ENCODE measurements at places on chromosomes 11 and 22.

GRCh38 chr11:69361466-69361865 lies 67.5 kb downstream of the MYEOV start:
- DNase-seq = no peak

DNA sequence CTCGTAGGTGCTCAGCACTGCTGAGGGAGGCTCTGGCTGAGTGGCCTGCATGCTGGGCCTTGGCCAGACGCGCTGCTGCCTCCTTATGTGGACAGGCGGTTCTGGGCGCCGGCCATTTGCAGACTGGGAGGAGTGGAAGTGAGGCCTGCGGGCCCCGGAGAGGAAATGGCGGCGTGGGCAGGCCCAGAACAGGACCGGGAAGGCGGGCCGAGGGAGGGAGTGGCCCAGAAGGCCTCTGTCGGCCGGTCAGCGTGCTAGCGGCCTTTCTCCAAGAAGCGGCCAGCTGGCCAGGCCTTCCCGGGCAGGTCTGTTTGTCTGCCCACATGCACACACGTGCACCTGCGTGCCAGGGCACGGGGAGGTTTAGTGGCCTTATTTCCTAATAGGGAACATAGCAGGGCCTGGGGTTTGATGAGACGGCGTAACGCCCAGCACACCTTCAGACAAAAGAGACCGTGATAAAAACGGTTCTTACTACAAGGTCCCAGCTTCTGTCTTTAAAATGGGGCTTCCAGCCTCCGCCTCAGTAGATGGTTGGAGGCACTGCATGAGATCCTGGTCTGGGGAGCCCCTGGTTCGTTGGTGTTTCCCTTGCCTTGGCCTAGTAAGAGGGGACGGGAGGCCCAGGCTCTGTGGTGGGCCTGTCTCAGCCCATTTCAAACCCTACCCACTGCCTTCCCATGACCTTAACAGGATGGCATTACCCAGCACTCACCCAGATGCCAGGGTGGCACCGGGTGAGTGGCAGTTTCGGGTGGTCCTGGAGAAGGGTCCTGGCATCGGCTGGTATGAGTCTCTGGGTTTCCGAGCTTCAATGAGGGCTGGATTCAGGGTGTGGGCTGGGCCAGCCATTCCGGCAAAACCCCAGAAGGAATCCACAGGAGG lies 65.1 kb upstream of the PPARA start:
- no peak for DNase-seq

DNA sequence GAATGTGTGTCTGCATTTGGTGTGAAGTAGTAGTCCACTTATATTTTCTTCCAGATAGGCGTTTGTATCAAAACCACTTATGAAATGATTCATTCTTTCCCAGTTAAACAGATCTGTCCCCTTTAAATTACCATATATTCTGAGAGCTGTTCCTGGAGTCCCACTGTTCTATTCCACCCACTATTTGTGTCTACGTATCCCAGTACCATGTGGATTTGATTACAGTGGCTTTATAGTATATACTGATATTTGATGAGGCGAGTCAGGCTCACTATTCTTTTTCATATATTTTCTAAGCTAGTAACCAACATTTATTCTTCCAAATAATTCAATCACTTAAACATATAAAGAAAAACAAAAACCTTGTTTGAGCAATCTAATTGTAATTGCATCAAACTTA lies 81.9 kb upstream of the RASSF10 start:
- no peak for DNase-seq

GRCh38 chr22:30296833-30297232 lies 7.5 kb upstream of the CASTOR1 start:
- DNase-seq = no peak

- DNase-seq = no peak
Measured at GRCh38 chr11:16774936-16775613, 36.6 kb downstream of the C11orf58 start.
